ENCODE measurements at places on chromosomes 1 and 21.

- no peak for DNase-seq
Measured at GRCh38 chr1:83838573-83838972, 160.4 kb downstream of the TTLL7 start.

GRCh38 chr1:185532856-185533255, 201.3 kb upstream of the HMCN1 start:
- DNase-seq = no peak

DNA sequence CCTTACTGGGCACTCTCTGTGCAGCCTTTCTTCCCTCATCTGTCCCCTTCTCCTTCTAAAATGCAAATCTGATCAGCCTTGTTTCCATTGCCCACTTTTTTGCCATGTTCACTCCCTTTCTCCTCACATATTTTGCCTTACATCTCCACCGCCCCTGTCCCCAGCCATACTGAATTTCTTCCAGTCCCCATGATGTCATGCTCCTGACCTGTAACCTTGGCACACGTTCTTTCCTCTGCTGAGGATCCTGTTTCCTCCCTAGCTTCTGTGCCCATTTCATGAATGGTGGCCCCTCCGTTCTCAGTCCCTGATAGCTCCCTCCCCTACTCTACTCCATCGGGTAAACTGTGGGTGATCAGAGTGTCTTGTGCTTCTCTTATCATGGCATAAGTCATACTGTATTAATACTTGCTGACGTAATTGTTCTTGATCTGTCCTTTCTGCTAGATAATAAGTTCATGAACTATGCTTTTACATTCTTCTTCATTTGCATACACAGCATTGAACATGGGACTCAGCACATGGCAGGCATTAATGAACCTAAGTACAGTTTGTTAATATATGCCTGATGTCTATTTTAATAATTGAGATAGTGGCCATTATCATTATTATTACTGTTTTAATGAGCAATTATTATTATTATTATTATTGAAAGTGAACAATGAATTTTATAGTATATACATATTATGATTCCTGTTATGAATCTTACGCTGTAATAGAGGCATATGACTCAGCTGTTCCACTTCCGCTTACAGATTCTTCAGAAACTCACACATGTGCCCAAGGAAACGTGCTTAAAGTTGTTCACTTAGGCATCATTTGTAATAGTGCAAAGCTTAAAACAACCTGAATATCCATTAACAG, 28.5 kb downstream of the MAP3K21 start:
- DNase-seq = no peak

DNA sequence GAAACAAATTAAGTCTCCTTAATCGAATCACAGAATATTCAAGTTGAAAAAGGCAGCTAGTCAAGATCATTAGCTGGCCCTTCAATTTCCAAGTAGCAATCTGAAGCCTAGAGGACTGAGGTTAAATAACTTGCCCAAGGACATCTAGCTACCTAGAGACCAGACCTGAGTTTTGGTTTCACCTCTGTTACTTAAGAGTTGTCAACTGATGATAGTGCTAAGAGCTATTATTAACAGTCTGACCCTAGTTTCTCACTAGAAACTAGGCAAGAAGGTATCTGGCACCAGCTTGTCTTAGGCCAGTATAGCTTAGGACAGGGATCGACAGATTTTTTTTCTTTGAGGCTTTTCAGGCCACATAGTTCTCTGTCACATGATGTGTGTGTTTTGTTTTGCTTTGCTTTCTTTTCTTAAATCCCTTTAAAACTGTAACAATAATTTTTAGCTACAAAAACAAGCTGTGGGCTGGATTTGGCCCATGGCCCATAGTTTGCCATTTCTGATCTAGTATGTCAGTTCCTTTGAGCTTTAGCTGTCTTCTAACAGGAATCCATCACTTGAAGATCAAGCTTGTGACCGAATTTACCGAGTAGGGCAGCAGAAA, 23.2 kb downstream of the TRIM45 start:
- DNase-seq = no peak

DNA sequence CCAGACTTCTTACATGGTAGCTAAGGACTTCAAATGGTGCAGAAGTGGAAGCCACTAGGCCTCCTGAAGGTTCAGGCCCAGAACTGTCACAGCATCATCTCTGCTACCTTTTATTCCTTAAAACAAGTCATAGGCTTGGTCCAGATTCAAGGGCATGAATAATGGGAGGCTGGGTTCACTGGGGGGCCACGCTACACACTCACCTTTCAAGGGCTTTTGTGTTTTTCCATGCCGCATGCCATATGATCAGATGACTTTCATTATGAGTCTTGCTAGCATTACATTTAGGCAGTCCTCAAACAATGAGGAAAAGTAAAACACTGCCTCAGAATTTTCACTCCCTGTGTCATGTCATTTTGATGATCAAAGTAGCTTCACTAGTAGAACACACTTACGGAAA, 83.4 kb downstream of the VPS26C start:
- no peak for DNase-seq

DNA sequence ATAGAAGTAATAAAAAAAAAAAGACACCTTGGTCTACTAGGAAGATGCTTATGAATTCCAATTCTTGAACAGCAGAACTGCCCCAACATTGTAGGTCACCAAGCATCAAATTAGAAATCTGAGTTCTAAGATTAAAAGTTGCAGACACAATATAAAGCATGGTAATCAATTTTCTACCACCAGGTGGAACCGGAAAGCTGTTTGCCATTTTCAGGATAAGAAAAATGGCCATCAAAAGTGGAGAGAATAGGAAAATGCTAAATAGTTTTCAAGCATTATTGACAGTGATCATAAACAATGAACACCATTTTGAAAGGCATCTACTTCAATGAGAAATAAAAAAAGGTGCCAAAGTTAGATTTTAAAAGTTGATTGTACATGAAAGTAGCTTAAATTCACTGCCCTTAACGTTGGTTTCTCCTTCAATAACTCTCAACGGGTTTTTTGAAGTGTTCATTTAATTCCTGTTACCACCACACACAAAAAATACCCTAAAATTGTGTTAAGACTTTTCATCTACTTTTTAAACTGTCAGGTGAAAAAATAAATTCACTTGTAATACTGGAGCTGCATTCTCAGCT, 252.9 kb downstream of the KCNT2 start:
- DNase-seq = peak; percentile 37

- peak; percentile 33 for DNase-seq
Measured at GRCh38 chr1:151458802-151459330, 428 bp downstream of the POGZ start.

DNA sequence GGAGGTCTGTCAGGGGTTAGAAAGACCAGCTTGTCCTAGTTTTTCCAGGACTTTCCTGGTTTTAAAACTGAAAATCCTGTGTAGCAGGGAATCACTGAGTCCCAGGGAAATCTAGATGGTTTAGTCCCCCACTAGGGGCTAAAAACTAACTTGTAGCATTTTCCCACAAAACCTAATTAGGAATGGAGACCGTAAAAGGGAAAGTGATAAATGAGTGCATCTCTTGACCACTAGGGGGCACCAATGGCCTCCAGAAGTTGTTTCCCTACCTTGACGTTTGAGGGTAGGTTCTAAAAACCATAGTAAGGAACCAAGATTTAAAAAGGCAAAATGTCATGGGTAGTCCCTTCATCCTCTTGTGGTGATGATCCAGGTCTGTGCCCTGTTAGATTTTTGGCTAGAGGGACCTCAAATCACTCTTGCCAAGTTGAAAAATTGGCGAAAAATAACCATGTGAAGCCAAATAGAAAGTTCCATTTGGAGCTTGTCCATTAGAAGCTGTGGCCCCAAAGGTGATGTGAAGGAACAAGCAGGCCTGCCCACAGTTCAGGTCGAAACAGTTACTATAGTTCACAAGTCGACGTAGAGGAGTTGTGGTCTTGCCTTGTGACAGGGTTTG, 24.5 kb downstream of the CLIC6 start:
- peak; percentile 62 for DNase-seq
